ENCODE measurements at places on chromosomes 16 and 17.

DNA sequence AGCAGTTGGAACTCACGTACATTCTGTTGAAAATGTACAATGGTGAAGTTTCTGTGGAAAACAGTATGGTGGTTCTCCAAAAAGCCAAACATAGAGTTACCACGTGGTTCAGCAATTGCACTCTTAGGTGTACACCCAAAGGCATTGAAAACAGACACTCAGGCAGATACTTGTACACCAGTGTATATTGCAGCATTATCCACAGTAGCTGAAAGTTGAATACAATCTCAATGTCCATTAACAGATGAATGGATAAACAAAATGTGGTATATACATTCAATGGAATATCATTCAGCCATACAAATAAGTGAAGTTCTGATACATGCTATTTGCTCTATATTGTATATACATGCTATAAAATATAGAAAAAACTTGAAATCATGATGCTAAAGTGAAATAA is 23.2 kb downstream of the TBX2 start:
- DNase-seq = no peak

DNA sequence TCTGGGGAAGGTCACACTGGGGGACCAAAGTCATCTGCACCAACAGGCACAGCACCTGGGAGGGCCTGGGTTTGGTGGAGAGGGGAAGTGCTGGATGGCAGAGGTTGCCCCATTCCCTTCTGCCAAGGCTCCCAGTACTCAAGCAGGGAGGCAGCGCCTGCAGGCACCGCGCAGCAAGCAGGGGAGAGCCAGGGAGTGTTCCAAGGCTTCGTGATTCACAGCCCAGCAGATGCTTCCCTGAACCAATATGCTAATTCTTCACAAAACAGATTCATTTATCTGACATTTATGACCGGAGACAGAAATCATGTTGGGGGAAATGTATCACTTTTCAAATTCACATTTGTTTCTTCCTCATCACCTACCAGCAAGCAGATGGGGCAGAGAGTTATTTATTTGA is 13.4 kb upstream of the CDH5 start:
- DNase-seq = no peak

GRCh38 chr17:43734376-43734775 is 24.2 kb downstream of the SOST start:
- no peak for DNase-seq

DNA sequence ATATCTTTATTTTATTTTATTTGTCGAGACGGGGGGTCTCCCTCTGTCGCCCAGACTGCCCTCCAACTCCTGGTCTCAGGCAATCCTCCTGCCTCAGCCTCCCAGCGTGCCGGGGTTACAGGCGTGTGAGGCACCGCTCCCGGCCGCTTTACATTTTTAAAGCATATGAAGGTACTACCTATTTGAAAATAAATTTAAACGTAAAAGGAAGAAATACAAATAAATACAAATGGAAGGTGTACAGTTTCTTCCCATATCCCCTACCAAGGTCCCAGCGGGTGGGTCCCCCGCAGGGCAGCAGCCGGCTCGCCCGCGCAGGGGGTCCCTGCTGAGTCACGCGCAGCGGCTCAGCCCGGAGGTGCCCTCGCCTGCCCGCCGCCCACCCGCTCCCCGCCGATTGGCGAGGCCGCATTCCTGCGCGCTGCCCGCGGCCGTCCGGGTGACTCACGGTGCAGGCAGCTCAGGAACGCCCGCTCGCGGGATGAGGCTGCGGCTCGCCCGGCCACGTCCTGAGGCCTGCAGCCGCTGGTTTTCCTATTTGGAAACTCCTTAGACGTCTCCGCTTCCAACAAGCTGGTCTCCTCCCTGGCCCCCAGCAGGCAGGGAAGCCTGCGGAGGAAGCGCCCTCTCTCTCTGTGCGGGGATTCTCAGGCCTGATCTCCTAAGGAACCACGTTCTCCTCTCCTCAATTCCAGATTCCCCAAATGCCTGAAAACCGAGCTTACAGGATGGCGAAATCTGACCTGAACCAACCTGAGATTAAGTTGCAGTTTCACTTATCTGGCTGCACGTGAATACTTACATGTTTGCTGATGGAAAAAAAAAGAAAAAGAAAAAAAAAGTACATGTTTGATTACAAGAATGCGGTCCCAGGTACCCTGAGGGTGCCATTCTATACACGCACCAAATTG is 54.8 kb upstream of the MAP3K14 start:
- DNase-seq = peak; percentile 90

GRCh38 chr17:76087531-76087930 is 8.5 kb downstream of the ZACN start:
- no peak for DNase-seq

DNA sequence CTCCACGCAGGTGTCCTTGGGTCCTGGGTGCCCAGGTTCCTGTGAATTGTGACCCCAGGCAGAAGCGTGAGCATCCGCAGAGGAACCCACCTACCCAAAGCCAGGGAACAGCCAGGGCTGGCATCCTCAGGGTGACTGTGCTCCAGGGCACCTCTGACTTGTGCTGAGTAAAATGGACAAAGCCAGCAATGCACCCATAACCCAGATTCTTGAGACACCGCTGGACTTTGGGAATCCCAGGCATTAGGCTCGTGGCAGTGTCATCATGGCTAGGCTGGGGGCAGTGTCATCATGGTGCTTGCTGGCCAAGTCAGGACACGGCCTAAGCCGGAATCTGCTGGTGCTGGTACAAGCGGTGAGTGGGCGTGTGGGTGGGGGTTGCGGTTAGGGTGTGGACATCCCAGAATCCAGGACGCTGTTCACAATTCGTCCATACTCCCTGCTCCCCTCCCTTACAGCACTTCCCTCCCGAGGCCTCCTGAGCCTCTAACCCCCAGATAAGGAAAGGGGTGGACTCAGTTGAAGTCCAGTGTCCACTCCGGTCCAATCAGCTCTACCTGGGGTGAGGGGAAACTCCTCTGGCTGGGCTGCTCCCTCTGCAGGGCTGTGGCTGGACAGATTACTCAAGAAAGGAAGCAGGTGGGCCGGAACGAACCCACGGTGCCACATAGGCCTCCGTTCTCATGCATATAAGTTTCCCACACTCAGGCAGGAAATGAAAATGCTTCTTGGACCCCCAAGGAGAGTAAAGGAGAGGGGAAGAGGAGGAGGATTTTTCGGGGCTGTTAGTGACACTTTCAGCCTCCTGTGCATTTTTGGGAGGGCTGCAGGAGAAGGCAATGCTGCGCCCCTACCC is 138.9 kb downstream of the SEC14L1 start:
- DNase-seq = no peak

DNA sequence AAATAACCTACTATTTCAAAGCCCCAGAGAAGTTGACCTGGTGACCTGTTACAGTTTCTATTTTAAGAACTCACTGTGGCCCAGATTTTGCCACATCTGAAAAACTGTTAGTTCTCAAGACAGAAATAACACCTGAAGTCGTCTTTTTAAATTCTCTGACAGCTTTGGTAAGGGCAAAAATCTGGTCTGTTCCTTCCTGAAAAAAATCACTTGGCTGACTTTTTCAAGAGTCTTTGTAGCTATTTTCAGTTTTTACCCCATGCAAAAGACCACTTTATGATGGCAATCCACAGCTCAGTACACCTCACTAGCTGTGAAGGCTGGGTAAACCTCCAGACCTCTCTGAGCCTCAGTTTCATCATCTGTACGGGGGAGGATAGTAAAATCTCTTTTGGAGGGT is 60.7 kb upstream of the SREBF1 start:
- DNase-seq = no peak

DNA sequence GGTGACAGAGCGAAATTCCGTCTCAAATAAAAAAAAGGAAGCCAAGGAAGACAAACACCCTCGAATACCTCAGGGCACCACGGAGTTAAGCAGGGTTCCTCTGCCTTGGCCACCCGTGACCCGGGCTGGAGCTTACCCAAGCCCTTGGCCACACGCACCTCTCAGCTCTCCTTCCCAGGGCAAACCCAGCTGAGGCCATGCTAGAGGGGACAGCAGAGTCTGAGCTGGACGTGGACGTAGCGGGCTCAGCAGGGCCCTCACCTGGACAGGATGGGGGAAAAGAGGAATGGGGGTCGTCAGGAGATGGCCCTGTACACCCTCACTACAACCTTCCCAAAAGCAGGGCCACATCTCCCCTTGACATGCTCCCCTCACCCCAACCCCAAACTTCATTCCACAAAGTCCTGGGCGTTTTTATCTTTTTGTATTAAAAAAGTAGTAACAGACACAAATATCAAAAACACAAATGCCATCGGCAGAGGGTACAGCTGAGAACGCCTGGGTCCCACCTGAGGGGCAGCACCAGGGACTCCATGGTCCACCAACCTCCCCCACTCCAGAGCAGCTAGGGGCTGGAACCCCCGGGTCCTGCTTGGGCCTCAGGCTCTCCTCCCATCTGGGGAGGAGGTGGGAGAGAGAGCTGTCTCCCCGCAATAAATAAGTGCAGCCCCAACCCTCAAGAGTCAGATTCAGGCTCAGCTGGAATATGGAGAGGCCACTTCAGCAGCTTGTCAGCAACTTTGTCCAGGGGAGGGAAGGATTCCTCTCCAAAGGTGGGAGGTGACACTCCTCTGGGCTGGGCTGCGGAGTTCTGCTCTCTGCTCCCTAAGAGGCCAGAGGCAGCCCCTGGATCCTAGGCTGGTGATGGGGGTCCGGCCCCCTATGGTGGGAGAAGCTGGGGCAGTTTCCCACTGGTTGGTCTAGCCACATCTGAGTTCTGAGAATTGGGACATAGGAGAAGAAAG is 11.9 kb downstream of the PER1 start:
- peak; percentile 78 for DNase-seq

DNA sequence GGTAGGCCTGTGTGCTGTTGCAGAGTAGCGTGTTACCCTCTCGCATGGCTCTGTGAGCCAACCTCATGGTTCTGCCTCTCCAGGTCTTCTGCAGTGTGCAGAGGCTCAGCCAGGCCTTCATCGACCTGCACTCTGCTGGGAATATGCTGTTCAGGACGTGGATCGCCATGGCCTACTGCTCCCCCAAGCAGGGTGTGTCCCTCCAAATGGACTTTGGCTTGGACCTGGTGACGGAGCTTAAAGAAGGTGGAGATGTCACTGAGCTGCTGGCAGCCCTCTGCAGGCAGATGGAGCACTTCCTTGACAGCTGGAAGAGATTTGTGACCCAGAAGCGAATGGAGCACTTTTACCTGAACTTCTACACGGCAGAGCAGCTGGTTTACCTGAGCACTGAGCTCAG is 75.8 kb upstream of the ENDOV start:
- no peak for DNase-seq

DNA sequence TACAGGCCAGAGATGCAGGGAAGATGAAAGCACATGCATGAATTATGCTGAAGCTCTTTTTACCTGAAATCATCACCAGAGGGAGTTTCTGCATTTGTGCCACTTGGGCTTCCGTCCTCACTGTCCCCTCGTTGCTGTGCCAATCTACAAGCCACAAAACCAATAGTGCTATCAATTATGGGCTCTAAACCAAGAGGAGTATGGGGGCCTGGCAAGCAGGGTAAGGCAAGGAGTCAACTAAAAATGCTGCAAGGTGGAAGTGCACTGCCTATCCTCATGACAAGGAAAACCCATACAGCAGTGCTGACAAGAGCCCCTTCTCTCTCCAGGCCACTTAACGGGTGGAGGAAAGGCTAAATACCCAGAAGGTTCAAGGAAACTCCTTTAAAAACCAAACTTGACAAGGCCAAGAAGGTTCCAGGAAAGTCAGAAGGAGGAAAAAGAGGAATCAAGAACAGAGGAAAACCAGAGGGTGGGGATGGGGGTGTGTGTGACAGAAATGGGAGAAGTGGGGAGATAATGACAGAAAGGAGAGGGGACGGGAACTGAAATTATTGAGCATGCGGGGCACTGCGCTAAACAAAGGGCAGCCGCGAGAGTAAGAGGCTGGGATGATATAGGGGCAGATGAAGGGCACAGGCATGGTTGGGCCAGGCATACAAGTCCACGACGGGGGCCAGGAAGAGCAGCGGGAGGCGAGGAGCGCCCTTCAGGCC is 674 bp downstream of the C17orf75 start:
- no peak for DNase-seq

DNA sequence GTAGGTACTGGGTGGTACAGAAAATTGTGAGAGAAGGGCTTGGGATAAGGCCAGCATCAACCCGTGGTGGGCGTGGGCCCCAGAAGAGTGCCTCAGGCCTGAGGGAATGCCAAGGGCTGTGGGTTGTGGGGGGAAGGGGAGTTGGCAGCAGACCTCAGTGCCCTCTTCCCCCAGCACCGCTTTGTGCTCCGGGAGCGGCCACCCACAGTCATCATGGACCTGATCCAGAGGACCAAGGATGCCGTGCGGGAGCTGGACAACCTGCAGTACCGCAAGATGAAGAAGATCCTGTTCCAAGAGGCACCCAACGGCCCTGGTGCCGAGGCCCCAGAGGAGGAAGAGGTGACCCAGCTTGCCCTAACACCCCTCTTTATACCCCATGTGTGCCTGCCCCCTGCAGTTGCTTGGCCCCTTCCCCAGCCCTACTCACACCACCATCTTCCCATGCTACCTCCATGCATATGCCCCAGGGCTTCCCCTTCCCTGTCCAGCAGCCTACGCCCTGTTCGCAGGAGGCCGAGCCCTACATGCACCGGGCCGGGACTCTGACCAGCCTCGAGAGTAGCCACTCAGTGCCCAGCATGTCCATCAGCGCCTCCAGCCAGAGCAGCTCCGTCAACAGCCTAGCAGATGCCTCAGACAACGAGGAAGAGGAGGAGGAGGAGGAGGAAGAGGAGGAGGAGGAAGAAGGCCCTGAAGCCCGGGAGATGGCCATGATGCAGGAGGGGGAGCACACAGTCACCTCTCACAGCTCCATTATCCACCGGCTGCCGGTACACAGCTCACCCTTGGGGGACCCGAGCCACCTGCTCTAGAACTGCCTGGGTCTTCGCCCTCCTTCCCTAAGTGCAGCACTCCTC is 9.1 kb downstream of the TAOK2 start:
- DNase-seq = peak; percentile 61
